BJ (cell line): ENCODE measurements at places on chromosomes 16 and 17.

DNA sequence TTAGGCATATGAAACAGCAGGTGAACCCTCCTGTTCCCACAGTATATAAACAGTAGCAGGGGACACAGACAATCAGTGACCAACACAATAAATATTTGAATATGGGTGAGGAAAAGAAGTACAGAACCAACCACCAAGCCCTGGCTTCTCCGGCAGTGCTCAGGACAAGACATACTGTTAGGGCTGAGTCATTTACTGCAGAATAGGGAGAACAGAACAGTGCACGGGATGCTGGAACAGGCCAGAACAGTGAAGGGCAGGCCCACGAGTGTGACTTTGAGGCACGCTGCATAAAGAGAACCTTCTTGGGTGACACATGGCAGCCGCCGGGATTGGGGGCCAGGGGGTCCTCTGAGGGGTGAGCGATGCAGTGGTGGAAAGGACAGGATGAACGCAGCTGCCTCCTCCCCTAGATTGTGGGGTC is 160.4 kb downstream of the CMIP start:
- no peak for DNase-seq

GRCh38 chr17:676060-676700 is 38.5 kb downstream of the VPS53 start:
- DNase-seq = no peak

DNA sequence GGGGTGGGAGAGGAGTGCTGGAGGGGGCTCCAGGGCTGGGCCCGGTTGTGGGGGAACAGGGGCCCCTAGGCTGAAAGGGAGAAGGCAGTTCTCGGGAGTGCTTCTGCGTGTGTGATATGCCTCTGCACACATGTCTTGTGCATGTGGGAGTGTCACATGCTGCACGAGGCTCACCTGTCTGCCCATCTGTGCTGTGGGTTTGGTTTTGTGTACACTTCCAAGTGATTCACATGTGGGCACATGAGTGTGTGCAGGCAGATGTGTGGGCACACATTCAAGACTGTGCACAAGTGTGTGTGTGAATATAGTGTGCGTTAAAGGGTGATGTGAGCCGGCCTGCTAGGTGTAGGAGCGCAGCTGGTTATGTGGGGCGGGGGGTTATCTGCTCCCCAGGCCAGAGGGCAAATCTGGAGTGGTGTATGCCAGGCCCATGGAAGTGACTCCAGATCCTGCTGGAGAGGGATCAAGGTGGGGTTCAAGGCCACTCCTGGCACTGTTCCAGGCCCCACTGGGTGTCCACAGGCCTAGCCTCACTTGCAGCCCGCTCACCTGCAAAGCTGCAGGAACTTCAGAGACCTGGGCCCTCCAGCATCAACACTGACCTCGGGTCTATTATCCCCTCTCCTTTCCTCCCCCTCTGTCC is 3.8 kb upstream of the BAHCC1 start:
- no peak for DNase-seq

GRCh38 chr17:57580055-57580739 is 164.9 kb downstream of the CCDC182 start:
- no peak for DNase-seq

DNA sequence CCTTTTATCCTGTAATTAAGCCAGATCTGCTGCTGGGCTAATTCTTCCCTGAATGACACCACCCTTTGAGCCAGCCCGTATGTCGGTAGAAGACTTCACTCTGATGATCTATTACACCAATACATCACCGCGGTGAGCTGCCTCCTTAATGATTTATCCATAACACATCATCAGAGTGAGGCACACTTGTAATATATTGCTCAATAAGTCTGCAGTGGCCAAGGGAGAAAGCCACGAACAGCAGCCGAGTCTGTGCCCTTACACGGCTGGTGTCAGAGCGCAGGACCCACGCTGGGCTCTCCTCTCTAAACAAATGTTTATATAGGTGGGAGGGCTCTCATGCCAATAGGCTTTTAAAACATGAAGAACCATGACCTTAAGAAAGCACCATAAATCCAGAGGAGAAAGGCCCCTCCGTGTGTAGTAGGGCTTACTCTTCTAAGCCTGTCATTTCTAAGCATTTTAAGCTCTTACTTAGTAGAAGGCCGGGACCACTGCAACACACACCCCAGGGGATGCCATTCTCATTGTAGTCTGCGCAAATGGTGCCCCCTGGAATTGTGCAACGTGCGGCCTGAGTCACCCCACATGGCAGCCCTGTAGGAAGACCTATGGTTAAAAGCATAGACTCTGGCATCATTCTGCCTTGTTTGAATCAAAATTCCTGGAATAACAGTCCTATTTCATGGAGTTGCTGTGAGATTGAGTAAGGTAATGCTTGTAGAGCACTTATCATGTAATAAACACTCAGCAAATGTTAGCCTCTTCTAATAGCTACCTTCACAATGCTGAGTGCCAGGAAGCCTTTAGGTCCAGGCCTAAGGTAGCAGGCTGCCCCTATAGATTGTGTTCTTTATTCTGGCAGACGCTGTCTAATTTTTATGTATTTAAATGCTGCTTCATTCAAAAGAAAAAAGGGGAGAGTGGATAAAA is 26.1 kb downstream of the MRPS23 start:
- no peak for DNase-seq

GRCh38 chr16:77700846-77701245 is 21.5 kb upstream of the NUDT7 start:
- no peak for DNase-seq

GRCh38 chr17:47719411-47720152 is 13.5 kb upstream of the TBX21 start:
- DNase-seq = peak; percentile 17

GRCh38 chr16:51151961-51152663 is 1.0 kb upstream of the SALL1 start:
- DNase-seq = no peak

DNA sequence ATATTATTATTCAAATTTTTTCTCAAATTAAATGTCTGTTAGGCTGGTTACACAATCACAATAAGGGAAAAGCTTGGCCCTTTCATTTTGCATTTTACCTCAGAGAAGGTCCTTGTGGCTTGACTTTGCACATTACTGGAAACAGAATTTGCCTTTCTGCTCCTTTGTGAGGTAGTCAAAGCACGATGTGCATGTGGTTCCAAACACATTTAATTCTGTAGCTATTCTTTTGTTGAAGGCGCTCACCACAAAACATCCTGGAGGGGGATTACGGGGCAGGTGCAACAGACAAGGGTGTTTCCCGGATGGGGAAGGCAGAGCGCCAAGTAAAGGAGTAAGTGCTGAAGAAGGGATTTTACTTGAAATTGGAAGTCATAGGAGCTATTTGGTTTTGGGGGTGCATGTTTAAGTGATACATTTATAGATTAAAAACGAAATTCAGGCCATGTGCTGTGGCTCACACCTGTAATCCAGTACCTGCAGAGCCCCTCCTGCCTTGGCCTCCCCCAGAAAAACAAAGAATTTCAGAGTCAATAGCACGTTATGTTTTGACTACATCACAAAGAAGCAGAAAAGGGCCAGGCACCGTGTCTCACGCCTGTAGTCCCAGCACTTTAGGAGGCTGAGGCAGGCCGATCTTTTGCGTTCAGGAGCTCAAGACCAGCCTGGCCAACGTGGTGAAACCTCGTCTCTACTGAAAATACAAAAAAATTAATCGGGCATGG is 31.2 kb upstream of the TENT4B start:
- no peak for DNase-seq

- DNase-seq = no peak
Measured at GRCh38 chr17:3827124-3827773, 18.8 kb downstream of the NCBP3 start.

DNA sequence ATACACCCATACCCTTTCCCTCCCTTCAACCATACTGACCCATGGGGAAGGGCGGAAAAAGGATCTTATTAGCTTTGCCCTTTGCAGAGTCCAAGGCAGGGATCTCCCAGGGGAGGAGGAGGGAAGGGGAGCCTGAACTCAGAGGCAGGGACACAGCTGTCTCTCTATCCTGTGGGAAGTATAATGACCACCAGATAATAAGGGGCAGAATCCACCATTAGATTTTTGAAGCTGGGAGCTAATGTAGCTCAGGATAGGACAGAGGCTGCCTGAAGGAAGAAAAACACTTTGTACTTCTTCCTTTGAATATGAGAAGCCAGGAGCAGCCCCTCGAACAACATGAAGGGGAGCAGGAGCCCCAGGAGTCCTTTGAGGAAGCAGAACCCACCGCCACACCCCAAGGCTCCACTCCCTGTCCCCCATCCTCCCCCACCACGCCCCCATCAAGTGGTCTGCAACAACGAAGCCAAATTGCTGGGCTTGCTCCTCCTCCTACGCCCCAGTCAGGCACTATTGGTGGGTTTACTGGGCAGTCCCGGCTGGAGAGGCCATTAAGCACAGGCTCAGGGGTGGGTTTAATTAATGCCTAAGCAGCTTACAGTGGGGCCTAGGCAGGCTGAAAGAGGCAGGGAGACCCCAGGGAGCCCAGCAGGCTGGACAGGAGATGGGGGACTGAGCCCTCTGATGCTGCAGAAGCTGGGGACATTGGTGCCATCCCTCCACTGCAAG is 5.3 kb downstream of the MPP2 start:
- DNase-seq = no peak

- no peak for DNase-seq
Measured at GRCh38 chr16:78576941-78577340, 477.5 kb downstream of the WWOX start.

GRCh38 chr17:7283471-7284216 is 2.1 kb downstream of the SLC2A4 start:
- DNase-seq = no peak

GRCh38 chr16:46658925-46659324 is 30.1 kb downstream of the VPS35 start:
- DNase-seq = no peak

GRCh38 chr17:80961541-80962330 is 29.9 kb upstream of the CHMP6 start:
- no peak for DNase-seq

DNA sequence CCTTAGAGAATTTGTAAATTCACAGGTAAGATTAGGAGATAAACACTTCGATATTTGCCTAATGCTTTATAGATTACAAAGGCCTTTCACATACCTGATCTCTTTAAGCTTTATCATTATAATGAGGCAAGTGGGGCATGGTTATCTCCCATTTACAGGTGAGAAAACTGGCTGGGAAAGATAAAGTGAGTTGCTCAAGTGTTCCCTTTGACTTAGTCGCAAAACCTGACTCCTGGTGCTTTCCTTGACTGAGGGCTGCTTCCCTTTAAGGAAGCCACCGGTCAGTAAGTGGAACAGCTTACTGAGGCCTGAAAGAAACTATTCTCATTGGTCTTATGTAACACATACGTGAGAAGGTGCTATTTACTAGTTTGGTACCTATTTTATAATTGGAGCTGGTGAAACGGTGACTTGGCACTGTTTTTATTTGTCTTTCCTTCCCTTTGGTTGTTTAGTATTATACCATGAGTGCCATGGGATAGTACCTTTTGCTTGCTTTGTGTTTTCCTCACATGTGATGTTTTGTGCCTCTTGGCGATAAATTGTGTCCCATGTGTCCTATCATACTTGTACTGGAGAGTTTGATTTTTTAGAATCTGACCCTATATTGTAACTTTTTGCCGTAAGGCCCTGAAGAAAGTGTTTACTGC is 57.2 kb downstream of the NUP88 start:
- DNase-seq = no peak

DNA sequence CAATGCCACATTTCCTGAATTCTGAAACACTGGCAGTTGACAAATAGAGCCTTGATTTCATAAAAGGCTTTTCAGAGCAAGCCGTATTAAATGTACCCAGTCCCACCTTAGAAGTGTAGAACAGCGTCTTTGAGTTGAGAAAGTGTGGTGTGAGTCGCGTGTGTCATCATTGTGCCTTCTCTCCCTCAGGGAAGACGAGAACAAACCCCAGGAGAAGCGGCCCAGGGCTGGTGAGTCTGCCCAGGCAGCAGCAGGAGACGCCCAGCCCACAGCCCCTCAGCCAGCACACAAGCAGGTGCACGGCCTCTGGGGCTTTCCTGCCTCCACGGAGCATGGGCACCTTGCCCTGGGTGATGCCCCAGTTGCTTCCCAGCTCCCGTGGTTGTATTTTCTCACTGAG is 34.0 kb downstream of the CIBAR2 start:
- DNase-seq = no peak

DNA sequence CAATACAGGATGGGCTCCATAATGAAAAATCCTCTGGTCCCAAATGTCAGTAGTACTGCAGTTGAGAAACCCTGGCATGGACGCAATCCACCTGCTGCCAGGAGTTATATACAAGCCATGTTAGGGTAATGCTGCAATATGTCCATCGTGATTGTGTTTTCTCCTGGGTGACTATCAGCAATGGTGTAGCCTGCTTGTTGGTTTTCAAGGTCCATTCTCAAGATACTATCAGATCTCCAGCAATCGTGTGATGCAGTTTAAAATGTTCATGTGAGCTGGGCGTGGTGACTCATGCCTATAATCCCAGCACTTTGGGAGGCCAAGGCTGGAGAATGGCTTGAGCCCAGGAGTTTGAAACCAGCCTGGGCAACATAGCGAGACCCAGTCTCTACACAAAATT is 24.0 kb downstream of the ABCC1 start:
- DNase-seq = no peak

DNA sequence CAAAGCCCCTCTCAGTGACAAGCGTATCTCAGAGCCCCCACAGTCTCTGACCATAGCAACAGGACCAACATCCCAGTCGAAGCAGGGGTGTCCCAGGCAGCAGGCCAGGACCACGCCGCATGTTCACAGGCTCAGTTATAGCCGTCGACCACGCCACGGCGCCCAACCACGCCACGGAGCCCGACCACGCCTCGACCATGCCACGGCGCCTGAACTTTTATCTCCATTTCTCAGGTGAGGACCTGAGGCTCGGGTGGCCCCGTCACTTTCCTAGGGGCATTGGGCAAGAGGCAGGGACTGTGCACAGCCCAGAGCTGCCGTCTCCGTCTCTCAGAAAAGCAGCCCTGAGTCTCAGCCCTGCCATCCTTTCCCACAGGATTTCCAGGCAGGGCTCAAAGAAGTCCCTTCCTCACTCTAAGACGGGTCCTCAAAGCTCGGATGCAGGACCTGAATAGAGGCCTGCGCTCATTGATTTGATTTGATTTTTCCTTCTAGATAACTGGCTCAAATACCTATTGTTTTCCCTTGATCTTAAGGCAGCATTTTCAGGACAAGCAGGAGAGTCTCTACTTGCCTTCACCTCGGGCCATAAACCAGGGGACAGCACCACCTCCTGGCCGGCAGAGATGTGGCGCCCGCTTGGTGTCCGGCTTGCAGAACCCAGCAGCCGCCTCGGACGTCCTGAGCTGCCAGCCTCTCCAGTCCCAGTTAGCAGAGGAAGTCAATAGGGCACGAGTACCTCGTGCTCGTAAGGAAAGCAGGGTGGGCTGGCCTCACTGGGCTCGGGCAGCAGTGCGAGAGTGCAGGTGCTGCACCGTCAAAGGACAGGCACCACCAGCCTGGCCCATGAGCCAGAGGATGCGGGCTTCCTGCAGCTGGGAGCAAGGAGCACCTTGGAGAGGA is 38.8 kb downstream of the C16orf95 start:
- peak; percentile 19 for DNase-seq

- DNase-seq = no peak
Measured at GRCh38 chr16:49839017-49839825, 16.7 kb downstream of the ZNF423 start.
